Frontal cortex (tissue), 4 donors: ENCODE measurements at places on chromosomes 1 and 21. TPM values are rescaled to one million over a fixed set of nuclear protein-coding genes. Genes with fewer than 3 reads are reported as not detected.

Gene CATSPERE
- total RNA-seq: 2.0 TPM

Gene SLC9C2
- 3.7 TPM for total RNA-seq

Gene FAM151A
- not detected for total RNA-seq

Gene LYPLAL1
- total RNA-seq: 42.4 TPM

Gene MATN1
- total RNA-seq: 0.41 TPM

DNA sequence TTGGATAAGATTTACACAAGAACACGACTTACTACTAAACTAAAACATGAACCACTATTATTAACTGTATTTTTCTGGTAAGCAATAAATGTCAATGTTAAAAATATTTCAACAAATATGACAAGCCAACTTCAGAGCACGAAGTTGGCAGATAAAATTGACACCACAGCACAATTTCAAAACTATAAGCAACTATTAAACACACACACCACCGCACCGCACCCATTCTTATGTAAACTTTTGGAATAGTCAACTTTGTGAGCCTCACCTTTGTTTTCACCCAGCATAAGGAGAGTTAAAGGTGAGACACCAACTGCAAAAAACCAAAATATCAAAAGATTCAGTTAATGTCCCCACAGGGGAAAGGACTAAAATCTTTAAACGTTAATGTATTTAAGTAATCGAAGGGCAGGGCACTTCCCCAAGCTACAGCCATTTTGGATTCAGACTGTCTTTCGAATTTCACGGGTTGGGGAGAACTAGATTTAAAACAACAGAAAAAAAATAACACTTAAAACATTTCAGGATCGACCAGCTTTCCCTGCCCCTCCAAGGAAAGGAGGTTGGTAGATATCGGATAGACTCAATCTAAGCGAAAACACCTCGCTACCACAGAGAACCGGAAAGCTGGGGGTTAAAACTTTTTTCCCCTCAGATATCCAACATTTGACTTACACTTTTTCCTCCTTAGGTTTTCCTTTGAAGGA, 872 bp downstream of the GPBP1L1 start:
- DNase-seq: no peak

GRCh38 chr1:89378001-89378400, 14.1 kb downstream of the GBP6 start:
- no peak for DNase-seq

GRCh38 chr1:67261680-67262079, 46.0 kb upstream of the IL12RB2 start:
- DNase-seq: no peak

DNA sequence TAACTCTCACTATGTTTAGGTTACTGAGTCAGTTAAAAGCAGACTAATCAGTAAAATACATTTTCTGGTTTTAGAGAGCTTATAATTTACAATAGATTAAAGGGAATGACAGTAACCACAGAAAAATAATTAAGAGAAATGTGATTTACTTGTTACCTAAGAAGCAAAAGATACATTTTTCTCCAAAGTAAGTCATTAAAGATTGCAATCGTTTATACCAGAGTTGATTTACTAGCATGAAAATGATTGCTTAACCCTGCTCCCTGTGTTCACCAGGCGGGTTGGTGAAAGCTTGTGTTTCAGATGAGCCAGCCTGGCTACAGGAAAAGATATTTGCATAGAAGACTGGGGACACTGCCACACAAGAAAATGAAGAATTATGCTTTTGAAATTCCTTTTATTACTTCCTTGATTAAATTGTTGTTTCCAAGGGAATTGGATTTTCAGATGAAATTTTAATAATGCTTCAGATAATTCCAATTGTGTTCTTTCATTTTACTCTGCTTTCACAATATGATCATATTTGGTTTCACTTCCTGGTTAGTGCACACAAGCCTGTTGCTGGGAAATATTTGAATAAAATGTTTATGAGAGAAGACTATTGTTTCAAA, 27.9 kb downstream of the LRRC8B start:
- no peak for DNase-seq
